Ureter (tissue), 1 donor: ENCODE measurements at places on chromosomes 7 and 10. TPM values are rescaled to one million over a fixed set of nuclear protein-coding genes. Genes with fewer than 3 reads are reported as not detected.

The ARHGAP19 gene
- 8.3 TPM for total RNA-seq

The PRF1 gene
- 4.1 TPM for total RNA-seq

The DRGX gene
- not detected for total RNA-seq

The FGFR2 gene
- total RNA-seq, result 36.2 TPM

GRCh38 chr10:100895896-100896295, 16.9 kb upstream of the SLF2 start:
- DNase-seq, result peak; percentile 28

DNA sequence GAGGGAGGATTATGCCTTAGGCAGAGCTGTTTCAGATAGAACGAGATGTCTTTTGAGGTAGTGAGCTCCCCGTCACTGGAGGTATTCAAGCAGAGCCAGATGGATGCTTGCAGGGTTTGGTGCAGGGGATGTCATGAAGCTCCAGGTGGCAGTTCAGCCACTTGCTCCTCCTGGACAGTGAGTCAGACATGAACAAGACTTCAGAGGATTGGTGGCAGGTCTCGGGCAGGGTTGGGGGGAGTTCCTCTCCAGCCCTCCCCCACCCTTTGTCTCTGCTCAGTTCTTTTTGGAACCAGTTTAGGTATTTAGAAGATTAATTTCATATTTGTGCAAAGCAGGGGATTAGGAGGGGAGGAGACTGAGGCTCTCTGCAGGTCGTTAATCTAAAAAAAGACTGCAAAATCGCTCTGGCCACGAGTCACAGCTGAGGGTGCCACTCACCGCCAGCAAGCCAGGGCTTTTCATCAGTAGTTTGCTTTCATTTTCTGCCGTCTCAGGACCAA, 21.5 kb upstream of the MYL10 start:
- no peak for DNase-seq
